ENCODE measurements at places on chromosomes 4 and X. TPM values are rescaled to one million over a fixed set of nuclear protein-coding genes. Genes with fewer than 3 reads are reported as not detected.

- no peak for DNase-seq
Observed at GRCh38 chrX:130190801-130191200, 19.0 kb downstream of the RAB33A start.

MED12 gene
- 36.6 TPM for total RNA-seq

AFF2 gene
- 7.0 TPM for total RNA-seq

DNA sequence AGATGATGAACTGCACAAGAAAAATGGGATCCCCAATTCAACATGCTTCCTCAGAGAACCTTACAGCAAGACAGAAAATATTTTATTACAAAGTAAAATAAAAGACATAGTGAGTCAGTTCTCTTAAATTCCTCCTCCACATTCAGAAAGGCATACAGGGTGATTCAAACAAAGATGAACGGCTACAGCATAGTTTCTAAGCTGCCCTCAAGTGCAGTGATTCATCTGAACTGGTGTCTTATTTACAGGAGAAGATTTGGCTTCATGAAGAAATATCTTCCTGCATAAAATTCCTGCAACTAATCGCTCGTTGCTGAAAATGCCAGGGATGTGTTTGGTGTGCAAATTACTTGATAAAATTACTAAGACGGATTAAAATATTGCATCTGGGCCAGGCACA lies 103.6 kb downstream of the PRKX start:
- no peak for DNase-seq

DNA sequence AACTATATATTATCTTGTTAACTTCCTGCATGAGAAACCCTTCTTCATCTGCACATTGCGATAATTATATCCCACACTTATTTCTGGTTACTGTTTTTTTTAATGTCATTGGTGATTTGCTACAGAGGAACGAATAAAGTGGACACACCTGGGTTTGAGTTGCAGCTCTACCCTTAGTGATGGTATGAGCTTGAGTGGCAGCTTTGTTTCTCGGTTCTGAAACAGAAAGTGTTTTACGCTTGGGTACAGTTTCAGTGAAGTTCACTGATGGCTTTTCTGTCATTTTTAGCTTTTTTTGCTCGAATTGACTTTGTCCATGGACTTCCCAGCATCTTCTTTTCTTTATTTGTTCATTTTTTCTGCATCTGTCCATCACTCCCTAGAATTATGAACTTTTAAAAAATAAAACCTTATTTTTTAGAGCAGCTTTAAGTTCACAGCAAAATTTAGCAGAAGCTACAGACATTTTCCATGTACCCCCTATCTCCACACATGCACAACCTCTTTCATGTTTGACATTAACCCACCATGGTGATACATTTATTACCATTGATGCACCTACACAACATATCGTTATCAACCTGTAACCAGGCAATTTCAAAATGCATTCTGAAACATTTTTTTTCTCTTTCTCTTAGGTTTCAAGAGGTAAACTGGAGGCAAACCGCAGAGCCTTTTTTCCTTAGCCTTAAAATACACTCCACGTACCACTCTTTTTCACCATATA lies 1041.6 kb upstream of the PRKX start:
- DNase-seq = no peak

HTN3 gene
- not detected for total RNA-seq

DNA sequence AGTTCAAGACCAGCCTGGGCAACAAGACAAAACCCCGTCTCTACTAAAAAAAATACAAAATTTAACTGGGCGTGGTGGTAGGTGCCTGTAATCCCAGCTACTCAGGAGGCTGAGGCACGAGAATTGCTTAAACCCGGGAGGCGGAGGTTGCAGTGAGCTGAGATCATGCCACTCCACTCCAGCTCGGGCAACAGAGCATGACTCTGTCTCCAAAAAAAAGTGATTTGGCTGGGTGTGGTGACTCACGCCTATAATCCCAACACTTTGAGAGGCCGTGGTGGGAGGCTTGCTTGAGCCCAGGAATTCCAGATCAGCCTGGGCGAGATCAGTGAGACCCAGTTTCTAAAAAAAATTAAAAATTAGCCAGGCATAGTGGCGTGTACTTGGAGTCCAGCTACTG lies 4.1 kb downstream of the OPHN1 start:
- no peak for DNase-seq

DNA sequence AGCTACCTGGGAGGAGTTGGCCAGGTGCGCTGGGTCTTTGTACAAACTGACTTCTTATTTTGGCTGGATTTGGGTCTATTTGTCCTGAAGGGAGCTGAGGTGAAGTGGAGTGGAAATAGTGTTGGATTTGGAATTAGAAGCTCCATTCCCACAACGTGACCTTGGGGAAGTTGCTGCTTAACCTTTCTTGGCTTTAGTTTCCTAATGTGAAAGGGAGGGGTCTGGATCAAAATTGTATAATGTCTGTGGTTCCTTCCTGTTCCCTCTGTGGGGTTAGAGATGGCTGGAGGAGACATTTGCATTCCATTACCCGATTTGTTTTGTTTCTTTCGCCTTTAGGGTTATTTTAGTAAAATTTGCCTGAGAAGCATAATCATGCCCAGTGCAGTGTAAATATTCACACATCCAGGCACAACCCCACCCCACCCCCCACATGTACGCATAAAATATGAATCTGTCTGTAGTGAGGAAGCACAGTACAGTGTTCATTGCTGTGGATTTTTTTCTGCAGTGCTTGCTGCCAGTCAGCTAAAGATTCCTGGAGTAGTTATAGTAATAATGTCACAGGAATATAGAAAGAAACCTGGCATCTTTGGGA lies 21.5 kb downstream of the JADE1 start:
- no peak for DNase-seq

- DNase-seq = no peak
Observed at GRCh38 chr4:153518637-153519389, 52.7 kb downstream of the TMEM131L start.

MAGEC2 gene
- not detected for total RNA-seq

DNA sequence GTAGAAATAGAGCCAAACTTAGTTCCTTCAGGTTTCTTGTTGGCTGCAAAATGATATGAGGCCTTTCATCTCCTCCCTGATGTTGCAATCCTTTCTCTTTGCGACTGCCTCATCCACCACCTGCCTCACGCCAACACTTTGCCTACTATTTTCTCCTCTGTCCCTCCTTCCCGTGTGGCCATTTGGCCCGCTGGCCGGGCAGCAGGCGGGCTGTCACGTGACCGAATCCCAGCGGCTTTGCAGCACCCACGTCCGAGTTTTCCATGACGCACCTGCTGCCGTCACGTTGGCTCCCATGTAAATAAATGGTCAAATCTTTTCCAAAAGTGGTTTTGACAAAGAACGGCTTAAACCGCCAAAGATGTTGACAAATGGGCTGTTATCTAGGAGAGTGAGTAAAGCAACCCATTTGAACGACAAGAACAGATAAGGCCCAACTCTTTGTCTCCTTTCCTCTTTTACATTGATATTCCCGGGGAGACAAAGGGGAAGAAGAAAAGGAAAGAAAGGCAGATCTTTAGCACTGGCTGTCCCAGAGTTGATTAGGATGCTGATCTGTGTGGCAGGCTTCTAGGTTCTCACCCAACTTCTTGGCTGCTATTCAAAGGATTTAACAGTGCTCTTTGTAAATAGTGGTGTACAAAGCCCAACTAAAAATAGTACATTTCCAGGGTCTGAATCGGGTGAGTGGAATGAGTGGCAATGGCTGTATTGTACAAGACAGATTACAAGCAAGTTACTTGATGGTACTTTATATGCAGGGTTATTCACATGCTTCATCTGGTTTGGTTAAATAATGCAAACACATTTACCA lies 174.2 kb upstream of the JADE1 start:
- no peak for DNase-seq

GRCh38 chr4:122966201-122966600 lies 43.8 kb upstream of the NUDT6 start:
- no peak for DNase-seq

WDR17 gene
- 7.1 TPM for total RNA-seq

DNA sequence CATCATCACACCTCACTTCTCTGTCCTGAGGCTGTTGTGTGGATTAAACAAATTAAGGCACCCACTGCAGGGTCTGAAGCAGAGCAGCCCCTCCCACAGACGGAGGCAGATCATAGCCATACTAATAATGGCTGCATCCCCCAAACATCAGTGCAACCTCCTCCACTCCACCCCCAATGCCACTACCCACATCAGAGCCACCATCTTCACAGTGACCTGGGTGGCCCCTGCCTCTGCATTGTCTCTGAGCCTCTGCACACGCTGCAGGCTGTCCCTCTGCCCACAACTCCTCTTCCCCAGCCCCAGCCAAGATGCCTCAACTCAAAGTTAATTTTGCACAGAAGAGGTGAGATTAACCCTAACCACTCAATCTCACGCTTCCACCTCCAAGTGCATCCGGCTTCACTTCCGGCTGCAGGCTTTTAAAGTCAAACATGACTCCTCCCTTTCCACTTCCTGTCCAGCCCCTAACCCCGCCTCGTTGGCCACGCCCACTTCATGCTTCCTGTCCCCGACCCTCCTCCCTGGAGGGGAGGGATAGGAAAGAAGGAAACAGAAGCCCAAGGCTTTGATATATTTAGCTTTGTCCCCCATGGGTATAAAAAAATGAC lies 22.7 kb downstream of the JAKMIP1 start:
- DNase-seq = no peak

TMEM131L gene
- 70.0 TPM for total RNA-seq

ANKRD37 gene
- total RNA-seq = 27.3 TPM

DNA sequence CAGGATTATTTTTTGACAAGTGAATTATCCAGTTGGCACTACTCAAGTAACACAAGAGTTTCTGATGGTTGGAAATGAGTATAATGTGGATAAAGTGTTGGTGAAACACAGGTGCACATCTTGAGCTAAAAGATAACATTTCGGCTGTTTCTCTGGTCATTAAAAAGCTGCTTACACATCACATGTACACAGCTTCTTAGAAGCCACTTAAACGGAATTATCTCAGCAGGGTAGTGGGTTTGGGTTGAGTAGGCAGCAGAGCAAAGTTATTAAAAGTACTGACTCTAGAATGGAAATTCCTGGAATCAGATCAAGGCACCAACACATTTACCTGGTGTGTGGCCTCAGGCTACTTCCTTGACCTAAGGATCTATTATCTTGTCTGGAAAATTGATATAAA lies 55.4 kb upstream of the RASSF6 start:
- DNase-seq = no peak

DNA sequence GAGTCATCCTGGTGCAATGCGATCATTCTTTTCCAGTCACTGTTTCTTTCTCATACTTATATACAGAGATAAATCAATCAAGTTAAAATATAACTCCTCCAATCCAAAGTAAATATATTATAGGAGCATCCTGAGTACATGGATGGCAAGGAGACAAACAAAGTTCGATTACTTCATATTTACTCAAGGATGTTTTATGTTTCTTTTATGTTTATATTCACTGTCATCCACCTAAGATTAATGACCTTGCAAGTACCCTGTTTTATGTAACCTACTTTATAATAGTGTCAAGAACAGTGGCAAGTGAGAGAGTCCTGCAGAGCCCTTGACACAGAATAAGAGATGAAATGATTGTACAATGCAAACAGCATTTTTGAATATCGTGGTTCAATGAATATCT lies at the start of gene UGT2B11:
Gene UGT2B11 (minus strand): TSS at position 33 of the 400 bp plus-strand sequence. CDS start 26 bp downstream, at position 7.
- DNase-seq = no peak

- DNase-seq = no peak
Observed at GRCh38 chrX:153816831-153817690, 13.3 kb downstream of the PDZD4 start.

TCP11X2 gene
- total RNA-seq = not detected

DNA sequence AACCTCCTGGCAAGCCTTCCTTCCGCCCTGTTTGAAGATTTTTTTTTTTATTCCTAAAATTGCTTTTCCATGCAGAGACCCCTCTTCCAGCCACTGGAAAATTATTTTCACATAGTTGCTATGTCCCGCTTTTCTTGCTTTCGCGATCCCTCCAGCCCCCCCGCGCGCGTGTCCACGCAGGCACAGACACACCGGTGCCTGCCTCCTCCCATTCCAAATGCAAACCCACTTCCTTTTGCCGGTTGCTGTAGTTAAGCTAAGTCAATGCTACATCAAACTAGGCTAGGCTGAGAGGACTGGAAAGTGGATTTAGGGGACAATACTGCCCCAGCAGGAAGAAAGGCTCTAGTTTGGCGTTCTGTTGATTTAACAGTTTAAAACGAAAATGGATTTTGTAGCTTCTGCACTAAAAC lies 111.0 kb downstream of the DHX15 start:
- DNase-seq = no peak

DNA sequence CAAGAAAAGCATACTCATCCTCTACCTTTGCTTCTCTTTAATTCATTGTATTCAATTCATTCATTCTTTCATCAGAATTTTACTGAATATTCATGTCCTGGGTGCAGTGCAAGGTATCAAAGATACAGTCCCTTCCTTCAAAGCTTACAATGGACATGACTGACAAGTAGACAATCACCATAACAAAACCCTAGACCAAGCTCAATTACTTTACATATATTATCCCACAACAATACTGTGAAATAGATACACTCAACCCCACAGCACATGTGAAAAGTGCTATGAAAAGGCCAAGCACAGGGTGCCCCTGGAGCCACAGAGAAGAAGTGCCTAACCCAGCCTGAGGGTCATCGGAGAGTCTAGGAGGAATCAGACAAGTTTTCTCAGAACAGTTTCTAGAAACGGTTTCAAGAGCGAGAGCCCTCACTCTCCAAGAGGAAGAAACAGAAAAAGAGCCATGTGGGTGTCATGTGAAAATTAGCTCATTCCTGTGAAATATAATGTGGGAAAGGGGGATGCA lies 15.3 kb downstream of the AMBN start:
- no peak for DNase-seq

GLRA2 gene
- 1.6 TPM for total RNA-seq

- DNase-seq = no peak
Observed at GRCh38 chr4:86294883-86295282, 65.0 kb downstream of the MAPK10 start.

RBM46 gene
- total RNA-seq = not detected
